ENCODE measurements at places on chromosomes 13 and 19.

DNA sequence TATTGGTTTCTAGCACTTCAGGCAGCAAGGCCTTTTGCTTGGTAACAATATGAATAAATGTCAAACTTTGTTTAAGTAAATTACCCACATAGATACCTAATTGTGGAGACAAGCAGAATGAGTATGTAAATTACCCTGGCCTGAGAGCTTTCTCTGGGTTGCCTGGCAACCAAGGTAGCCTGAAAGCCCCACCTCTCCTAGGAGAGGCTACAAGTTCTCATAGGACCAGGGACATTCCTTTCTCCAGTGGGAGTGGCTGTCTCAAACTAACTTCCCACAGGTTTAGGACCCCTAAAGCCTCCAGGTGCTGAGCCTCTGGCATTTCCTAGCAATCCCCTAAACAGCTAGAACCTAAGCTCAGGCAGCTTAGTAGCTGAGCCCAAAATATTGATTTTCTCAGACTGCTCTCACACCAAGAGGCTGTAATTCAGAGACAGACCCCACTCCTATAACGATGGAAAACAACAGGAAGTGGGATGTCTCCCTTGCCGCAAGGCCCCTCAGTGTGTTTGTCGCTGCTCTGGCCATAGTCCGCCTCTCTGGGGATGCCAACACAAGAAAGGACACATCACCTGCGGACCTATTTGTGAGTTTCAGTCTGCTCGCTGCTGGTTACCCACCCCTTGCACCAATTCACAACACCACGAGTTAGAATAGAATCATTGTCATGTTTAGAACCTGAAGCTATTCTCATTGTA, 207.3 kb downstream of the DLEU7 start:
- DNase-seq, result no peak

DNA sequence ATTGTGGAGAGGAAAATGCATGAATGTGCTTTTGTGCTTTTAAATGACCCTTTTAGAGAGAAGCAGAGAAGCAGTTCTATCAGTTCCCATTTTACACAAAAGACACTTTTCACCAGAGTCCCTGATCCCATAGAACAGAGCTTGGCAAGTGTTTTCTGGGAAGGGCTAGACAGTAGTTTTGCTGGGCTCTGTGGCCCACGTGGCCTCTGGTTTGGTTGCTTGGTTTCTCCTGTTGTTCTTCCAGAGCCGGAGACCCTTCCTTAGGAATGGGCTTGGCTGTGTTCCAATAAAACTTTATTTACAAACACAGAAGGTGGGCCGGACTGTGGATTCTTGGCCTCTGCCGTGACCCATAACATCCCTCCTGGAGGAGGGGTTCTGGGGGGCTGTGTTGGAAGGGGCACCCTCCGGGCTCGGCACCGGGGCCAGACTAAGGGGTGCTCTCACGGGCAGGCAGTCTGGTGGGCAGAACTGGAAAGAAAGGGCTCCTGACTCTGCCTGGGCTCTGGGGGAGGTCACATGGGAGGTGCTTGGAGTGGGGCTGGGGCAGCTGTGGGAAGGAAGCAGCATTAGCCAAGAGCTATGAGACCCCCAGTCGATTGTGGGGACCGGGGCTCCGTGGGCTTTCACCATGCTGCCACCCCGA, 3.2 kb downstream of the SPPL2B start:
- DNase-seq, result no peak

DNA sequence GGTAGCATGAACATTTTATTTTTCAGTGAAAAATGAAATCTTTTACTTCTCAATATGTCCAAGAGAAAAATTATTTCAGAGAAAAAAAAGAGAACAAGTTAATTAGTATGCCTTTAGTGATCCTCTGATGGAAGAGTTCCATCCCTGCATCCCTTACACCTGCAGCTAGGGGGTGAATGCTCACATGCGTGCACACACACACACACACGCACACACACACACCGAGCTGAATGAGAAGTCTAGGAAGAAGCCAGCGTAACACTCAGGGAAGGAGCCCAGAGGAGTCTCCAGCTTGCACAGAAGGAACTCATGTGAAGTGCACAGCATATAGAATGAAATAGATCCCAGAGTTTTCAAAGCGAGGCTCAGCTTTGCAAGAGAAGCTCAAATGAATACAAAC, 510.5 kb downstream of the IRS2 start:
- DNase-seq, result no peak

DNA sequence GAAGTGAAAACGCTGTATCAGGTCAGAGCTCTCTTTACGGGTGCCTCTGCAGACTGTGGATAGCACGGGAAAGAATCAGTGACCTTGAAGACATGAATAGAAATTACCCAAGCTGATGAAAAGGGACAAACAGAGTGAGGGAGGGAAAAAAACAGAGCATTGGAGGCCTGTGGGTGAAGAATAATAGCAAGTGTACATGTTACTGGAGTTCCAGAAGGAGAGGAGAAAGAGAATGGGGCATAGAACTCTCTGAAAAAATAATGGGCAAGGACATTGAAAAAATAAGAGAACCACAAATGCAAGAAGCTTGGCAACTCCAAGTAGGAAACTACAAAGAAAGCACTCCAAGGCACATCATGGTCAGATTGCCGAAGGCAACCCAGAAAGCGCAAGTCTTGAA, 86.3 kb downstream of the SPACA7 start:
- DNase-seq, result no peak

- DNase-seq, result no peak
Observed at GRCh38 chr13:20121159-20121525, 39.7 kb downstream of the GJA3 start.

DNA sequence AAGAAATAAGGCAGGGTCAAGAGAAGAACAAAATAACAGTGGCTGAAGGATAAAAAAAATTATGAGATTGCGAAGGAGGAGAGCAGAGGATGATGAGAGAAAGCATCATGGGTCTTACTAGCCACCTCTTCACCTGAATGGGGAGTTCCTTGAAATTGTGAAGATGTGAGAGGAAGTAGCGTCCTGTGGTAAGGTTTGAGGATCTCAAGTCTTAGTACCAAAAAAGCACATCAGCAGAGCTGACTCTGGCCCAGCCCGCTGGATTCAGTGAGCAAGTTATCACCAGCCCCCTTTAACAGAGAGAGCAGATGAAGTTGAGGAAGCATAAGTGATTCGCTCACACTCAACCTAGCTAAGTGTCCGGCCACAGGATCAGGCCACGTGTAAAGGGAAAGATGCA, 61.8 kb downstream of the RXFP2 start:
- no peak for DNase-seq

GRCh38 chr19:48735031-48735615, 5.3 kb downstream of the RASIP1 start:
- DNase-seq, result no peak

GRCh38 chr19:40280608-40281221, 4.4 kb downstream of the AKT2 start:
- no peak for DNase-seq

DNA sequence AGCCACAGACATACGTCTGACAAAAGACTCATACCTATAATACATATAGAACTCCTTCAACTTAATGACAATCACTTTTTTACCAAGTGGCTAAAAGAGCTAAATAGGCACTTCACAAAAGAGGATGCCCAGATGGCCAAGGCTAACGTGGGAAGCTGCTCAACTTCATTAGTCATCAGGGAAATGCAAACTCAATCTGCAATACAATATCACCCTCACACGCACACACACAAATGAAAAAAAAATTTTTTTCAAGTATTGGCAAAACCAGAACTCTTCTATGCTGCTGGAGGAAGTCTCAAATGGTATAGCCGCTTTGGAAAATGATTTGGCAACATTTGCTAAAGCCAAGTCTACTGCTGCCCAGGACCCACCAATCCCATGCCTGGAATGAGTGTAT, 14.6 kb upstream of the DNMT1 start:
- no peak for DNase-seq

GRCh38 chr13:43732726-43733125, 54.0 kb downstream of the ENOX1 start:
- DNase-seq, result no peak

GRCh38 chr19:38389101-38389925, 816 bp downstream of the SPRED3 start:
- DNase-seq, result no peak

- no peak for DNase-seq
Observed at GRCh38 chr19:42601811-42602443, 7.2 kb upstream of the CEACAM8 start.

GRCh38 chr13:30727491-30728355, 7.6 kb upstream of the ALOX5AP start:
- DNase-seq, result no peak

- DNase-seq, result no peak
Observed at GRCh38 chr13:113050734-113051431, 54.7 kb upstream of the F7 start.

GRCh38 chr13:114053026-114053425, 79.2 kb upstream of the C13orf46 start:
- DNase-seq, result no peak

DNA sequence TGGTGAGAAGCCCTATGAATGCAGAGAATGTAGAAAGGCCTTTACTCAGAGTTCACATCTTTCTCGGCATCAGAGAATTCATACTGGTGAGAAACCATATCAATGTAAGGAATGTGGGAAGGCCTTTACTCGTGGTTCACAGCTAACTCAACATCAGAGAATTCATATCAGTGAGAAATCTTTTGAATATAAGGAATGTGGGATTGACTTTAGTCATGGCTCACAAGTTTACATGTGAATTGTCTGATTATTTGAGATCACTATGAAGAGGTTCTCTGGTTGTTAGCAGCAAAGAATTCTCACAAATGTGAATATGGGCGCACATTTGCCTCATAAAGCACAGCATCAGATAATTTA, 43.7 kb downstream of the ZNF585A start:
- DNase-seq, result no peak

DNA sequence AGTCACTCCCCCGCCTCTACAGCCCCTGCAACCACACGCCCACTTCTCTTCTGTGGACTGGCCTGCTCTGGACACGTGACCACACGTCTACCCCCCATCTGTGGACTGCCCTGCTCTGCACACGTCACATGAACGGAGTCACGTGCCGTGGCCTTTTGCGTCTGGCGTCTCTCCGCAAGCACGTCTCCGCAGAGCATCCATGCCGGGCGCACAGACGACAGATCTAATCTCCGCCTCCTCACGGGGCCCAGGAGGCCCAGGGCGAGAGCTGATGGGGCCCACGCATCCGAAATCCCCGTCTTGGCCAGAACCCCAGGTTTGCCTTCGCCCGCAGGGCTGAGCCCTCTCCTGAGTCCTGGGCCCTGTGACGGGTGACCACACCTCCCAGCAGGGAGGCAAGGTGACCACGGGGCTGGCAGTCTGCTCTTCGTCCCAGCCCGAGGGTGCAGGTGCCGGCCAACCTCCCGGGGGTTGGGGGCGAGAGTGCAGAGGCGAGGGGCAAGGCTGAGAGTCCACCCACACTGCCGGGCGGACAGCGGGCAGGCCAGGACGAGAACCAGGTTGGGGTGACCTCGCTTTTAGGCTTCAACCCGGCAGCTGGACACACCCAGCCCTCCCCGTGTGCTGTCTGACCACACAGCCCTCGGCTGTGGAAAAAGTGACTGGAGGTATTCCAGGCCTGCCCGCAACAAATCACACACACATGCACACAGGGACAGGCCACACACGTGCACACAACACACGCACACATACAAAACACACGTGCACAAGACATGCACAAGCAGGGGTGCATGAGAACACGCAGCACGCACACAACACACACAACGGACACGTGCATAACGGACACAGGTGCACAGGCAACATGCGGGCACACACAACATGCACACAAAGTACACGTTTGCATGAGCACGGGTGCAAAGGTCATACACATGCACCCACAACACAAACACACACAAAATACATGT, 3.9 kb downstream of the SBNO2 start:
- DNase-seq, result no peak

GRCh38 chr13:21674490-21675009, 3.7 kb downstream of the FGF9 start:
- no peak for DNase-seq

DNA sequence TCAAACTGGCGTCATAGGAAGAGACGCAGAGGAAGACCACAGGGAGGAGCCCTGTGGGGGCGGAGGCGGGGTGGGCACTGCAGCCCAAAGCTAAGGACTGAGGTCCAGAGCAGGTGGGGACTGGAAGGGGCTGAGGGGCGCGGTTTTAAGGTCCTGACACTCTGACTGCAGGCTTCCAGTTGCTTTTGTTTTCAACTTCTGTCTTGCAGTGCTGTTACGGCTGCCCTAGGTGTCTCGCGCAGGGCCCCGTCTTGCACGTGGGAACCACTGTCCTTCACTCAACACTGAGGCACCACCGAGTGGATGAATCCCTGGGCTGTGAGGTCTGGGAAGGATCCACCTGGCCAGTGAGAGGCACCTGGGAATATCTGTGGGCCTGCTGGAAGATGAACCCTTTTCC, 76.0 kb downstream of the TEX29 start:
- no peak for DNase-seq

GRCh38 chr13:20942938-20943559, 40.5 kb upstream of the XPO4 start:
- no peak for DNase-seq

- DNase-seq, result no peak
Observed at GRCh38 chr19:10923260-10924112, 5.0 kb downstream of the YIPF2 start.

DNA sequence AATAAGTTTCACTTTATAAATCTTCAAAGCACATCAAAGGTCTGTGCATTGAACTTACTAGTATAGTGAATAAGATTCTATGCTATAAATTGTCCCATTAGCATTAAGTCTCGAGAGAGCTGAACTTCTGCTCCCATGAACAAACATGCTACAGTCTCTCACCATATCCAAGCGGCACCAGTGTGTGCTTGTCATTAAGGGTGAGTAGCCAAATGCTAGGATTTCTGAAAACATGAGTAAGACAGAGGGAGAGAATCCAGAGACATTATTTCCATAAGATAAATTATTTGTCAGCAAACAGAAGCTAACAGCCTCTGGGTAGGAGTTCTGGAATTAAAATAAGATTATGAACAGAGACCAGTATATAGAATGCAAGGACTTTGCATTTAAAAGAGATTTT, 2882.5 kb downstream of the PCDH9 start:
- no peak for DNase-seq

DNA sequence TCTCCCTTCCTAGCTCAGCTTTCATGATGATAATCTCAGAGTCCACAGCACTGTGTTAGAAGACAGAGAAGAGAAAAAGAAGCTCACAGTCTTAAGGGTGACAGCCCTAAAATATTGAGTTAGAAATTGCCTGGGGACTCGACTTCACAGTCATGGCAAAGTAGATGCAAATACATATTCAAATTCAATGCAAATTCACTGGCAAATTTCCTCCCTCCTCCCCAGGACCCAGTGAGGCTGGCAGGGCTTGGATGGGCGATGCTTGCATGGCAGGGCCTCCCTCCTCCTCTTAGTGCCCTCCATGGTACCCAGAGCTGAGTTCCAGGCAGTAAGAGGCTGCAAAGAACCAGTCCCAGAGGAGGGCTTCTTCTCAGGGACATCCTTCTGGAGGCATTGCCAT, 115.6 kb upstream of the UQCRFS1 start:
- no peak for DNase-seq

GRCh38 chr19:13173139-13173737, 23.0 kb downstream of the IER2 start:
- no peak for DNase-seq

GRCh38 chr19:28257396-28257795, 955.6 kb downstream of the UQCRFS1 start:
- DNase-seq, result no peak

Data from NCI-H2081 treated with DMSO at 0.1 percent for 48 hours (cell line).